GM12878 (cell line): ENCODE measurements at places on chromosomes 7 and 10. TPM values are rescaled to one million over a fixed set of nuclear protein-coding genes. Genes with fewer than 3 reads are reported as not detected.

ASIC3 gene
- total RNA-seq: 1.0 and 1.5 TPM in 2 replicates

ANK3 gene
- 0.58 and 0.82 TPM in 2 replicates for total RNA-seq

CARD11 gene
- 70.0 and 72.0 TPM in 2 replicates for total RNA-seq

ZNF273 gene
- 4.9 and 5.5 TPM in 2 replicates for total RNA-seq

ZNF398 gene
- 12.9 and 15.3 TPM in 2 replicates for total RNA-seq

CYP2W1 gene
- not detected in 2 replicates for total RNA-seq

PI4K2A gene
- total RNA-seq: 11.9 and 12.5 TPM in 2 replicates

C7orf33 gene
- not detected in 2 replicates for total RNA-seq

GRID1 gene
- total RNA-seq: 0.08 TPM in 1 of 2 replicates, not detected in the other

INMT gene
- total RNA-seq: 0.10 TPM in 1 of 2 replicates, not detected in the other

CCDC201 gene
- total RNA-seq: not detected in 2 replicates

VGF gene
- 0.11 and 0.23 TPM in 2 replicates for total RNA-seq

ACTL6B gene
- total RNA-seq: not detected in 2 replicates

NODAL gene
- total RNA-seq: 0.11 TPM in 1 of 2 replicates, not detected in the other

PSAP gene
- 336 and 346 TPM in 2 replicates for total RNA-seq

ACHE gene
- 5.0 and 5.1 TPM in 2 replicates for total RNA-seq

TMEM213 gene
- not detected in 2 replicates for total RNA-seq

CFAP69 gene
- 0.33 and 1.1 TPM in 2 replicates for total RNA-seq

KCP gene
- 5.6 and 7.8 TPM in 2 replicates for total RNA-seq

PGAM2 gene
- total RNA-seq: 0.24 TPM in 1 of 2 replicates, not detected in the other

GFRA1 gene
- 0.05 TPM in 2 replicates for total RNA-seq

TAS2R39 gene
- total RNA-seq: not detected in 2 replicates
